ENCODE measurements at places on chromosomes 6 and 20.

- DNase-seq, result no peak
Observed at GRCh38 chr6:8844968-8845367, 409.6 kb upstream of the SLC35B3 start.

DNA sequence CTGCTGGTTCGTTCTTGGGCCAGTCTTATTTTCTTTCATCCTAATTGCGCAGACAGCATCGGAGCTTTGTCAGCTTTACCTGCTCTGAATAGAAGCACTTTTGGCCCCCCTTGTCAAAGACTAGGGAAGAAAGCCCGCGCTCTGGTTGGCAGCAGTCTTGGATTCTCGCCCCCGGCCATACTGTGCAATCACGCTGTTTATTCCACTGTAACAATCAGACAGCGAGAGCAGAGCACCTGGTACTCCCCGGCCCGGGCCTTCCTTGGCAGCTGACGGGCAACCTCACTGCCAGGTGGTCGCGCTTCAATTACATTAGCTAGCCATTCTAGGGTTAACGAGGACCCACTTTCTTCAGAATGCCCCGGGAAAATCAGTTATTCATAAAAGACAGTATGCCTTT, 72.6 kb downstream of the INSM1 start:
- DNase-seq, result no peak

DNA sequence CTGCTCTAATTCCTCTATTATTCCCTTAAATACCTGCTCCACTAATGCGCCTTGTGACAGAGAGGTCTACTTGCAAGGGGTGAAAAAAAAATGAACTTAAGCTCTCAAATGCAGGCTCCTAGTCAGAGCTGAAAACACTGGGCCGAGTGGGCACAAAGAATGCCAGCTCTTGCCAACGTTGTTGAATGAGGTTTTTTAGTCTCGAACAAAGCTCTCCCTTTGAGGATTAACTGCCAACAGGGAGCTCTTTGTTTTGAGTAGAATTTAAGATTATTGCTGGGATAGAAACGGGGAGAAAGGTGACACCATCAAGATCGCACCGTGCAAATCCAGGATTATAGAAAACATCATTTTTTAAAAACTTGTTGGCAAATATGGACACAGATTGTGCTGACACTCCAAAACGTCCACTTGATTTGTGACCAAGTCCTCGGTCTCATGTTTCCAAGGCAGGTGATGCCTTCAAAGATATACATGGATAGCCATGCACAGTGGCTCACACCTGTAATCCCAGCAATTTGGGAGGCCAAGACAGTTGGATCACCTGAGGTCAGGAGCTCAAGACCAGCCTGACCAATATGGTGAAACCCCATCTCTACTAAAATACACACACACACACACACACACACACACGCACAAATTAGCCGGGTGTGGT, 163.2 kb downstream of the BMP7 start:
- no peak for DNase-seq

DNA sequence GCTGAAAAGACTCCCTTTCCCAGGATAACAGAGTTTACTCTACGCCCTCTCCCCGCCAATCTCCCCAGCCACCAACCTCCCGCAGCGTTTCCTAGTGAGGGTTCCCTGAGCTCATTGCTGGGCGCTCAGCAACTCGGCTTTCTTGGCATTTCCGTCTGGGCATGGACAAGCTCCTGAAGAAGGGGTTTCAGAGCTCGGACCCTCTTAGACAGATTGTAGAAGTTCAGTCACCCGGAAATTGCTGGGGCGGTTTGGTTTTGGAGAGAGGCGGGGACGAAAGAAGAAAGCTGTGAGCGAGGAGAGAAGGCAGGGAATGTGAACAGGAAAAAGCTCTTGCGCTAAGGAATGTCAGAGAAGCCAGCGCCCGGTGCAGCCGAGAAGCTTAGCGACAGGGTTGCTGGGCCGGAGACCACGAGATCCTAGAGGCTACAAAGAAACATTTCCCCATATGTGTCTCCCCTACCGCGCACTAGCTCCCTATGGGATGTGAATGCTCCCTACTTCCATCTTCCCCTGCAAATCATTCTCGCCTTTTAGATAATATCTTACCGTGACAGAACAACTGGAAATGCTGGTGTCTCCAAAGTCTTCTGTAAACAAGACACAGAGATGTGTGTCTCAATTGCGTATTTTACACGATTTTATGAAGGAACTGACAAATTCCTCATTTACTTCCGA, 15.8 kb downstream of the POM121L2 start:
- no peak for DNase-seq

- no peak for DNase-seq
Observed at GRCh38 chr20:52461582-52461981, 270.0 kb upstream of the ZFP64 start.

DNA sequence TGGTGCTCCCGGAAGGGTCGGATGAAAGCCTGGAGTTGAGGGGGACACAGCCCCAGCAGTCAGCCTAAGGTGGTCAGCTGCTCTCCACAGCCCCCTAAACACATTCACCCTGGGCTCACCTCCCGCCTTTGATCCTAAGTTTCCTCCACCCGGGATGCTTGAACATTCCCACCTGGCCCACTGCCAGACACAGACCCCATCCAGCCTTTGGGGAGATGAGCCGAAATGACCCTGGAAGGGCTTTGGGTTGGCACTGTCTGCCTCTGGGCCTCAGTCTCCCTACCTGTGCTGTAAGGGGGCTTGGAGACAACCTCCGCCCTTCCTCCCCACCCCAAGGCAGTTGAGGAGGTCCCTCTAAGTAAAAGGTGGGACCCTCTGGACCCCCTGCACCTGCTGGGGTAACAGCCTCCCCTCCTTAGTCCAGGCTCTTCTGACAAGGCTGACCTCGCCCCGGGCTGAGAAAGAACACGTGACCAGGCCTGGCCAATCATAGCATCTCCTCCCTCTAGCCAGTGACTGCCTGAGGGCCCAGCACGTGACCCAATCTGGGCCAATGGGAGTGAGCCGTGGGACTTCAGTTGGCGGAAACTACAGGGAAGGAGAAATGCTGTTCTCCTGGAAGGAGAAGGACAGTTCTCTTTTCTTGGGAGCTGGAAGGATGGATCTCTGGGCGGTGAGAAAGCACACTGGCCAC, 16.9 kb upstream of the UBE2V1 start:
- no peak for DNase-seq

- DNase-seq, result no peak
Observed at GRCh38 chr6:128415387-128415786, 105.0 kb downstream of the PTPRK start.

- no peak for DNase-seq
Observed at GRCh38 chr6:63790334-63790733, 154.7 kb downstream of the PHF3 start.

- DNase-seq, result no peak
Observed at GRCh38 chr6:4374216-4374615, 238.8 kb upstream of the ECI2 start.

DNA sequence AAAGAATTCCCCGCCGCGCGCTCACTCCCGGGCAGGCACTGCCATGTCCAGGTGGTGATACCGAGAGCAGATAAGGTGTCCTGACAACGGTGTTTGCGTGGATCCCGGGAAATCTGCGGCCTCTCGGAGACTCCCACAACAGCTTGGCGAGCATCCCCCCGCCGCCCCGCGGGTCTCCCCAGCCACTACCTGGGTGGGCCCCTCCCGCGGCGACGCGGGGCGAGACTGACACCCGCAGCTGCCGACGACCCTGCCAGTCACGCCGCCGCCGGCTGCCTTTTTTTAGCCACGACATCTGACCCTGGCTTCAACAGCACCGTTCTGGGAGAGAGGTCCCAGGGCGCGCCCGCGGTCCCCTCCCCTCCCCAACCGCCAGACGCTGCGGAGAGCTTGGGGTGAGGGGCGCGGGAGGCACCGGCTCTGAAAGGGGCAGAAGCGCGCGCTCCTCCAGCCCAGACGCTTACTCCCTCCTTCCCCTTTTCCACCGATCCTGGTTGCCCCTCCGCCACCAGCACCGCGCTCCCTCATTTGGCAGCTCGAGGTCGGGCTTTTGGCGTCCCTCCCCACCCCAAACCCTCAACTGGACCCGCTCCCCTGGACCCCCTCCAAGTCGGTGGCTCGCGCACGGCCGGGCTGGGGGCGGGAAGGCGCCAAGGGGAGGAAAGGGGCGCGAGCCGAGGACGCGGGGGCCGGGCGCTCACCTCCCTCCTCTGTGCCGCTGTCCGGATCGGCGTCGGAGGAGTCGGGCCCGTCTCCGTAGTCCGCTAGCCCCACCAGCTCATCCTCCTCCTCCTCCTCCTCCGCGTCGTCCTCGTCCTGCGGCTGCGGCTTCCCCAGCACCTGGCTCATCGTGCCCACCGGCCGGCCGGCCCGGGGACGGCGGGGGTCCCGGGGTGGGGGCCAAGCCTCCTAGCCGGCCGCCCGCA, 665 bp downstream of the RRAGD start:
- peak; percentile 62 for DNase-seq

GRCh38 chr6:10441004-10441654, 26.3 kb upstream of the TFAP2A start:
- no peak for DNase-seq

- DNase-seq, result peak; percentile 24
Observed at GRCh38 chr6:169839898-169840631, 88.6 kb downstream of the ERMARD start.

- no peak for DNase-seq
Observed at GRCh38 chr6:155201461-155202226, 62.2 kb upstream of the CLDN20 start.

DNA sequence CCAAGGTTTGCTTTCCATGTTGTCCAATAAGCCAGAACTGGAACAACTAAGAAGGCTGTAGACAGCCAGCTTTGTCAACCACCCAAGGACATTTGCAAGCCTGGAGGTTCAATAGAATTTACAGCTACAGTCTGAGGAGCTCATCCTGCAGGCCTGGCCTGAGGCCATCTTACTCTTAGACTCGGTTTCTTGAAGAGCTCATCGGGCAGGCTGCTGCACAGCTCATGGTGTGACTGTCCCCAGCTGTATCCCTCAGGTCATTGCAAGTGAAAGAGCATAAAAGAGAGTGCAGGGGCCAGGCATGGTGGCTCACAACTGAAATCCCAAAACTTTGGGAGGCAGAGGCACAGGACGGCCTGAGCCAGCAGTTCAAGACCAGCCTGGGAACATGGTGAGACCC, 96.9 kb upstream of the FOXQ1 start:
- no peak for DNase-seq
